ENCODE measurements at places on chromosomes 1 and 21.

DNA sequence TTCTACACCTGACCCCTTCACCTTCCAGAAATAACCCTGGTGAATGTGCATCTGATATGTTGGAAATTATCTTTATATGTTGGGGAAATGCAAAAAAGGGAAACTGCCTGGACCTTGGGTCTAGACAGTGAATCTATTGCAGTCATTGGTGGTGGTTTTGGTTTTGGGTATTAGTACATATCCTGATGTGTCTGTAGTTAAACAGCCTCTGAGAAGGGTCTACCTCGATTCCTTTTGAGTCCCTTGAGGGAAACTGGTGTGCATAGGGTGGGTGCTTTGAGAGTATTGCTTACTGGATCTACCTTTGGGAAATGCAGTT lies 127.3 kb upstream of the KIAA0040 start:
- no peak for DNase-seq

- DNase-seq, result no peak
Observed at GRCh38 chr1:30816211-30817076, 58.9 kb upstream of the LAPTM5 start.

DNA sequence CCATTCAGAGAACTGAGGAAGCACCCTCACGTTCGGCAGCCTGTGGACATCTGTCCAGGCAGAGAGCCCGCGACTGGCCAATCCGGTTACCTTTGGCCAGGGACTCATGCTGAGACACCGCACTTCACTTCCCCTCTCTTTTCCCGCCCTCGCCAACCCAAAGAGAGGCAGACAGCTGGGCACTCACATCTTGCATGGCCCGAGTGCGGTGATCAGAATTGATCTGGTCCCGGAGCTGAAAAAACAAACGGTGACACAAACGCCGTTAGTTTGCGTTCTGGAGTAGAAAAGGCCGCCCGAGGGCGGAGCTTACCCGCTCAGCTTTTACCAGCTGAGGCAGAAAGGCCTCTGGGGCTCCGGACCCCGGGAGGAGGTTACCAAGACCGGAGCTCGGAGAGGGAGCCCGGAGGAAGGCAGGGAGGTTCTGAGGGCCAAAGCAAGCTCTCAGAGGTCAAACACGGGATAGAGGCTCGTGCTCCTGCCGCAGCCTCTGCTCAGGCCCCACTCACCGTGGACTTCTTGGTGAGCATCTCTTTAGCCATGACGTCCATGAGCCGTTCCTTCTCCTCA lies 376 bp downstream of the SF3A3 start:
- no peak for DNase-seq

- no peak for DNase-seq
Observed at GRCh38 chr1:54153535-54154439, 987 bp upstream of the CDCP2 start.

DNA sequence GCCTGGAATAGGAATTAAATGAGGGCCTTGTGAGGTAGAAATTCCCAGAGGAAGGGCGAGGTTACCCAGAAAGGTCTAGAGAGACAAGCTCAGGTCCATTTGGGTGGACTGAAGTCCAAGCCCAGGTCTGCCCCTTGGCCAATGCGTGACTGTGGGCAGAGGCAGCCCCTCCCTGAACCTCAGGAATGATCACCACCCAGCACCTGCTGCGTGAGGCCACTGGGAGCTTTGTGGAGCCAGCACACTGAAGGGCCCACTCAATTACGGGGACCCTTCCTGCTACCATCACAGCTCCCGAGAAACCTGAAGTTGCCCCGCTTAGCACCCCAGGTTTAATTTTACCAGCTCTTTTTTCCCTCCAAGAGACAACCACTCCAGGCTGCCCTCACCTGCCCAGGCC lies 6.5 kb upstream of the MATN1 start:
- no peak for DNase-seq

GRCh38 chr1:242133351-242133750 lies 134.5 kb upstream of the MAP1LC3C start:
- DNase-seq, result no peak

- DNase-seq, result no peak
Observed at GRCh38 chr1:243742819-243743218, 107.2 kb downstream of the AKT3 start.

DNA sequence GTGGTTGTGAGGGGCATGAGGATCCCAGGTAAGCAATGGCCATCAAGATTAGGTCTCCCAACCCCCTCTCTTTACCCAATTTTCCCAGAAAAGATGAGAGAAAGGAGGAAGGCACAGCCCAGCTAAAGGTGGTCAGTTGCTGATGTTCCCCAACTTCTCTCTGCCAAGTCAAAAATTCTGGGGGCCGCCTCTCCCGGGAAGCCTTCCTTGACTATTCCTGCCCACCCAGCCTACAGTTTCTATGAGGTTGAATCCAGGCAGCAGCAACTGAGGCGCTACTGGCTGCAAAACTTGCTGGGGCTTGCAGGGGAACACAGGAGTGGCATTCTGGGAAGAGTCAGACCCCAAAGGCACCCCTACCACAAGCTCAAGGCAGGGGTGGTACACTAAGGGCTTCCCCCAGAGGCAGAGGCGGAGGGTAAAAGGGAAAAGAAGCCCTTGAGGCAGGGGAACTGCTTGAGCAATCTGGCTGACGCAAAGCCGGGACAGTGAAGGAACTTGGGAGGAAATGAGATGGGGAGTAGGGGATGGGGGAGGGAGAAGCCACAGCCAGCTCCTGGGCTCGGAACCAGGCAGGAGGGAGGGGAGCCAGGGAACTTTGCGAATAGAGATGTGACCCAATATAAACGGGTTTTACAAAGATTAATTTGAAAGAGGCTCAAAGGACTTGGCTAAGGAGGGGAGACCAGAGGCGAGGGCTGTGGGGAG lies 31.2 kb downstream of the SDC3 start:
- DNase-seq, result no peak

DNA sequence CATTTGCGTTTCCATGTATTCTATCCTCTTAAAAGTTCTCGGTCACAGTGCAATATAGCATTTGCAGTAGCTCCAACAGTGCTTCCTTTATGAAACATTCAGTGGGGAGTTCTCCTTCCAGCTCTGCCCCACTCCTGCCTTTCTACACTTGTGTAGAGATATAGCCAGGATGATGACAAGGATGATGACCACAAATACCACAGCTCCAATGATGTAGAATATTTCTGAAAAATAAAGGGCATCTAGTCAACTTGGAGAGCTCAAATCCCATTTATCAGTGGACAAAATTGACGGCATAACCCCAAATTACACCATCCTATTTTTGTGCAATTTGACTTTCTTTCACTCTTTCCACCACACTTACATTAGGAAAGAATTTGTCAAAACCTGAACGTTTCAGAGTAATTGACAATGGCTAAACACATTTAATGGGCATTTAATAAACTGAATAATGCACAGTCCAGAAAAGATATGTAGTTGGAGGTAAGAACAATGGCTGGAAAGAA lies 11.1 kb downstream of the F3 start:
- DNase-seq, result no peak

DNA sequence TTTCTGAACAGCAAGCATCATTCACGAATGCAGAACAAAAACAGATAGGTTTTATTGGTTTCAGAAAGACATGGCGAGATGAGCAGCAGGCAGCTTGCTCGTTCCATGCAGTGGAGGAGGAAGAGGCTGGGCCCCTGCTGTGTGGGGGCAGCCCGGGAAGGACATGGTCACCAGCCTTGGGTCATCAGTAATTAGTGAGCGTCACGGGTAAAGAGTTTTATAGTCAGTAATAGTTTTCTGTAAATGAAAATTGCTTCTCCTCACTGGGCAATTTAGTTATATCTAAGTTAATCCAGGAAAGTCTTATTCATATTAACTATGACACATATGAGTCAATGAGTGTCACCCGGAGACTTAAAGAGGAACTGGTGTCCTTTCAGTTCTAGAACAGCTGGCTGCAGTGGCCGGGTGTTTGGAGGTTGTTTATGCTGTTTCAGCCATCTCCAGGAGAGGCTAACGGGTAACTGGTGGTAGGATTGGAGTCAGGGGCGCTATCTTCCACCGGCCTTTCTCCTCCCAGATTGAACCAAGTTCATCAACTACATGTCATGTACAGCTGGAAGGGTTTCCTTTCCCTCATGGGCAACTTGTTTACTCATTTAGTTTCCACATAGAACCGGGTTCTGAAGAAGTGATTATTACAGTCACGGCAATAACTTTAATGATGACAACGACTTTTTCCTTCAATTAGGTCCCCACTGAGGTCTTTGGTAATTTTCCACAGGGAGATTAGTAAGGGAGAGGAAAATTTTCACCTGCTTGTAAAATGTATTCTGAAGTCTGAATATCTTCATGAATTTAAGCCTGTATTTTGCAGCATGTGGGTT lies 34.6 kb upstream of the SLC45A1 start:
- DNase-seq, result no peak

- no peak for DNase-seq
Observed at GRCh38 chr1:103948526-103948925, 198.8 kb downstream of the AMY1C start.

- DNase-seq, result no peak
Observed at GRCh38 chr1:82948386-82948785, 1050.5 kb downstream of the TTLL7 start.

DNA sequence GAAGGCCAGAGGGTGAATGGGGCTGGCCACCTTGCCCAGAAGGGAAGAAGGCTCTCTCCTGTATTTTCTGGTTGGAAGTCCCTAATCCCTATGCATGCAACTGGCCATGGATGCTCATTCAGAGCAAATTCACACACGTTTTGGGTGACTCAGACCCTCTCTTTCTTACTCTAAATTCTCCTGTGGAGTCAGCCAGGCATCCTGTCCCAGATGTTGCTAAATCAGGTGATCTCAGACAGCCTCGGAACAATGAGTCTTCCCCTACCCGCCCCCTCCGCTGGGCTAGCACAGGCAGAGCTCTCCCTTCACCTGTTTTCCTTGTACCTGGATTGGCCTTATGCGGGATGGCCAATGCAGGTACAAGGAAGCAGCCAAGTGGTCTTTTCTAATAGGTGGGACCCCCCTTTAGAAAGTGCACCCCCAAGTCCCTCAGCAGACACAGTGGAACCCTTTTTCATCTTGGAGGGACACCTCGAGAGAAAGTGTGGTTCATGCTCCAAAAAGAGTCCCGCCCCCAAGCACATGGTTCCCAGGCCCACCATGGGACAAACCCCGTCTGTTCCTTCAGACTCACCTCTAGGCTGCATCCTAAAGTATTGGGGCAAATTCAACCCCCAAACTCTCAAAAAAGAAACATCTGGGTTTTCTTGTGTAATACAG lies 8.6 kb downstream of the S100A6 start:
- no peak for DNase-seq

- DNase-seq, result no peak
Observed at GRCh38 chr1:97738270-97738669, 182.6 kb downstream of the DPYD start.

- DNase-seq, result no peak
Observed at GRCh38 chr1:232529747-232530146, 100.2 kb downstream of the SIPA1L2 start.

GRCh38 chr1:63463248-63463647 lies 59.8 kb downstream of the ITGB3BP start:
- no peak for DNase-seq

DNA sequence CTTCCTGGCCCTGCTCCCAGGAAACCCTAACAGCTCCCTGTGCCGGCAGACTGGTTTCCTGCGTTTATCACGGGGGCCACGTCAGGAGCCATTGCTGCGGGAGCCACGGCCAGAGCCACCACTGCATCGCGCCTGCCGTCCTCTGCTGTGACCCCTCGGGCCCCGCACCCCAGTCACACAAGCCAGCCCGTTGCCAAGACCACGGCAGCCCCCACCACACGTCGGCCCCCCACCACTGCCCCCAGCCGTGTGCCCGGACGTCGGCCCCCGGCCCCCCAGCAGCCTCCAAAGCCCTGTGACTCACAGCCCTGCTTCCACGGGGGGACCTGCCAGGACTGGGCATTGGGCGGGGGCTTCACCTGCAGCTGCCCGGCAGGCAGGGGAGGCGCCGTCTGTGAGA lies 26.1 kb downstream of the RNF223 start:
- no peak for DNase-seq

DNA sequence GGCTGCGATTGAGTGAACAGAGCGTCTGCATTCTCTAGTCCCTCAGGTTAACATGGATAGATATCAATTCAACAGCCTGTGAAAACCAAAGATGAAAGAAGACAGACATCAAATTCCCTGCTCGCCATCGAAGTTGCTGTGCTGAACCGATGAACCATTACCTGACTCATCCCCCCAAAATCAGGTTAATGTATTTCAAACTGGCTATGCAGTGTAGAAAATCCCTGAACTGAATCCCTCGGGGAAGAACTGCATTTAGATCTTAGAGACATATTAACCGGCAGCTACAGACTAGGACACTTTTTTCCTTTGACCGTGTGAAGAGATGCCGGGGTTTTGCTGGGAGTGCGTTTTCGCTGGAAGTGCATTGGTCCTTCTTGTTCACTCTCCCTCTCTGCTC lies 213.2 kb upstream of the KIAA0040 start:
- DNase-seq, result no peak

DNA sequence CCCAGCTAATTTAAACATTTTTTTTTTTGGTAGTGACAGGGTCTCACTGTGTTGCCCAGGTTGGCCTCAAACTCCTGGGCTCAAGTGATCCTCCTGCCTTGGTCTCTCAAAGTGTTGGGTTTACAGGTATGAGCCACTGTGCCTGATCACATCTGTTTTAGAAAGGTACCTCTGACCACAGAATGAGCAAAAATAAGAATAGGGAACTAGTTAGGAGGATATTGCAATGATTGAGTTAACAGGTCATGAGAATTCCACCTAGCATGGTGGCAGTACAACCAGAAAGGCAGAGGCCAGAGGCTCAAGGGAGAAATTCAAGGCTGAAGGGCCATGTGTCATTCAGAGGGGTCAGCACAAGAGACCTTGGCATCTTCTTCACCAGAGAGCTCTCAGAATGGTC lies 49.6 kb downstream of the ELAPOR1 start:
- DNase-seq, result no peak

GRCh38 chr1:185239861-185240260 lies 77.2 kb downstream of the IVNS1ABP start:
- DNase-seq, result no peak

GRCh38 chr1:186082235-186082937 lies 292.7 kb downstream of the TPR start:
- DNase-seq, result no peak

DNA sequence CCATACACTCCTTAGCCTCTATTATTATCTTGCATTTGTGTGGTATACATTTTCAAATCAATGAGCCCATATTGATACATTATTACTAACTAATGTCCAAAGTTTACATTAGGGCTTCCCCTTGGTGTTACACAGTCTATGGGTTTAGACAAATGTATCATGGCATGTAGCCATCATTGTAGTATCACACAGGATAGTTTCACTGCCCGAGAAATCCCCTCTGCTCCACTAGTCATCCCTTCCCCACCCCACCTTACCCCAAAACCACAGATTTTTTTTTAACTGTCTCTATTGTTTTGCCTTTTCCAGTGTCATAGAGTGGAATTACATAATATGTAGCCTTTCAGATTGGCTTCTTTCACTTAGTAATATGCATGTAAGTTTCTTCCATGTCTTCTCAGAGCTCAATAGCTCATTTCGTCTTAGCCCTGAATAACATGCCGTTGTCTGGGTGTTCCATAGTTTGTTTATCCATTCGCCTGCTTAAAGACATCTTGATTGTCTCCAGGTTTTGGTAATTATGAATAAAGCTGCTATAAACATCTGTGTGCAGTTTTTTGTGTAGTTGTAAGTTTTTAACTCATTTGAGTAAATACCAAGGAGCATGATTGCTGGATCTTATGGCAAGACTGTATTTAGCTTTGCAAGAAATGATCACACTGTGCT lies 86.4 kb upstream of the LYST start:
- no peak for DNase-seq

- DNase-seq, result no peak
Observed at GRCh38 chr1:216823731-216824130, 100.5 kb upstream of the ESRRG start.

GRCh38 chr1:245092638-245092976 lies 62.2 kb upstream of the KIF26B start:
- no peak for DNase-seq
